Neuronal stem cell (in vitro differentiated cells): ENCODE measurements at places on chromosomes 3 and 15.

DNA sequence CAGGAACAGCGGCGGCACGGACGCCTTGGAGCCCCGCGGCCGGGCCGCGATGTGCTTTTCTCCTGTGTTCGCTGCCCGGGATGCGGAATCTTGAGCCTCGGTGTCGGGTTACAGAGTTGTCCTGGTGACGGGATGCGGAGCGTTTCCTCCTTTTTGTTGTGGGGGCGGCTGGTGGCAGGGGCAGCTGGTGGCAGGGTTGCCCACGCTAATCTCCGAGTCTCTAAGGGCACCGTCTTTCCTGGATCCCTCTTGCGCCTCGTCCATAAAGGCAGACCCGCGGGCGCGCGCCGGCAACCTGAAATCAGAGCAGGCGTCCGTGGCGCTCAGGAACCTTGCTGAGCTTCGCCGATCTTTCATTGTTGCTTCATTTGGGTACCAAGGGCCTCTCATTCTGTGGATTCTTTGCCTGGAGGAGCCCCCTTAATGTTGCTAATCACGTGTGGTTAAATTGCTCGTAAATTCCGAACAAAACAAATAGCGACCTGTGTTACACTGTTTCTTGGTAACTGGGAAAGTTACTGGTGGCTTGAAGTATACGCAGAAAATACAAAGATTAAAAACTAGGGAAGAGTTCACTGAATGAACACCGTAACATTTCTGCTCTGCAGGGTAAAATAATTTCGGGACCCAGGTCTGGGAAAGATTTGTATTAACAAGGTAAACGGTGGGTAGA is 844 bp upstream of the PFN2 start:
- no peak for DNase-seq

DNA sequence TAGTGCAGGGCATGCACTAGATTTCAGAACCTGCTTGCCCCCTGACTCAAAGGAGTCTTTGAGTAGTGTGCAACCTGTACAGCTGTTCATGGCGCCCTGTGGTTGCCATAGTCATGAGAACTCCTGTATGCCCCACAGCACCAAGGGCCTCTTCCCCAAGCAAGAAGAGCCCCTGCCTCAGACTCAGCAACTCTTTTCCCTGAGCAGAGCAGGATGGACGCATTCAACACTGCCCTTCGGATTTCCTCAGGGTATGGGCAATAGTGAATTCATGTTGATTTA is 89.7 kb upstream of the KLF13 start:
- no peak for DNase-seq

DNA sequence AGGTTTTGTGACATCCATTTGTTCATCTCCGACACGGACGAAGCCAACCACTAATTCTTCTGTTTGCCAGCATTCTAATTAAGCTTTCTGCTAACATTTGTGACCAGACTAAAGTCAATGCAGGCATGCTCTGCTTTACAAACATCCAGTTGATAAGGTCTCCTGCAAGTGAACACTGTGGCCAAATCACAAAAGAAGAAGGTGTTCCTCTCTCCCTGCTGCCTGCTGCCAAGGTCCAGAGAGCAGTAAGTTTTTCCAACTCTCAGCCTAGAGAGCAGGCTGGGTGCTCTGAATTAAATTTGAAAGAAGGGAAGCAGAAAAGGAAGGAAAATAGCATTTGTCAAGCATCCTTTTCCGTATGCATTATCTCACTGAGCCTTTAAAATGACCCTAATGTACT is 133.6 kb downstream of the ATP8B4 start:
- DNase-seq = no peak

- DNase-seq = no peak
Measured at GRCh38 chr3:169542331-169542751, 121.2 kb downstream of the MECOM start.

DNA sequence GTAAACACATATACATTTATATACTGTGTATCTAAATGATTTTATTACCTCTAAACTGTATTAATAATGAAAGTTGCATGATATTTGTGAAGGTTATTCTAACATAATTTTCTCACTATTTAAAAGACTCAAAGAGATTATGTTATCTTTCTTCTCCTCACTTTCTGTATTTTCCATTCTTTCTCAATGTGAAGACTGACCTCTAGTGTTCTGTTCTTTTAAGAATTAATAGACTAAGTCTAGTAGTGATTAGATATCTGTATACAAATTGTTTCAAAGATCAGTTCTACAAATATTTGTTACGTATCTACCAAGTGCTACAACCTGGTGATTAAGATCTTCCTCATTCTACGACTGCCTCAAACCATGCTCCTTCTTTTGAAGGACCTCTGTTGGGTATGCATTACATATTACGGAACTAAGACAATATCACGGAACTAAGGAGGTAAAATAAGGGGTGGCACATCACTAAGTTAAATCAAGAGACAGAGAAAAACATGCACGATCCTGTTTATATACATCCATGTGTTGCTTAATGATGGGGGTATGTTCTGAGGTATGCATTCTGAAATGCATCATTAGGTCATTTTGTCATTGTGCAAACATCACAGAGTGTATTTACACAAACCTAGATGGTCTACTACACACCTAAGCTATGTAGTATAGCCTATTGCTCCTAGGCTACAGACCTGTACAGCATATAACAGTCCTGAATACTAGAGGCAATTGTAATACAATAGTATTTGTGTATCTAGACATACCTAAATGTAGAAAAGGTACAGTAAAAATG is 161.5 kb upstream of the KBTBD8 start:
- no peak for DNase-seq

- DNase-seq = no peak
Measured at GRCh38 chr15:34714476-34715121, 40.2 kb downstream of the GJD2 start.

- DNase-seq = no peak
Measured at GRCh38 chr3:16836505-16837237, 48.1 kb upstream of the PLCL2 start.

GRCh38 chr3:46574243-46574646 is 8.1 kb upstream of the LRRC2 start:
- no peak for DNase-seq

GRCh38 chr15:97654481-97655076 is 305.9 kb upstream of the ARRDC4 start:
- no peak for DNase-seq

DNA sequence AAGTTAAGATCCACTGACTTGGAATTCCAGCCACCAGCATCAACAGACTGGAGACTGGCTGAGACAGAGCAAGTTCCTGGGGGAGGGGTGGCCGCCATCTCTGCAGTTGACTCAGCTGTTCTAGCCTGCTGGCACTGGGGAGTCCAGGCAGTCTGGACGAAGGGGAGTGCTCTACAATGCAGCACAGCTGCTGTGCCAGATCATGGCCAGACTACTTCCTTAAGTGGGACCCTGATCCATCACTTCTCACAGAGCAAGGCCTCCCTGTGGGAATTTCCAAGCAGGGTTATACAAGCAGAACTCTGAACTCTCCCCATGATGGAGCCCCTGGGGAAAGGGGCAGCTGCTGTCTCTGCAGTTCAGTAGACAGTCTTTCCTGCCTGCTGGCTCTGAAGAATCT is 35.2 kb downstream of the PYGO1 start:
- DNase-seq = no peak

- no peak for DNase-seq
Measured at GRCh38 chr3:37957539-37957936, 33.0 kb upstream of the VILL start.

DNA sequence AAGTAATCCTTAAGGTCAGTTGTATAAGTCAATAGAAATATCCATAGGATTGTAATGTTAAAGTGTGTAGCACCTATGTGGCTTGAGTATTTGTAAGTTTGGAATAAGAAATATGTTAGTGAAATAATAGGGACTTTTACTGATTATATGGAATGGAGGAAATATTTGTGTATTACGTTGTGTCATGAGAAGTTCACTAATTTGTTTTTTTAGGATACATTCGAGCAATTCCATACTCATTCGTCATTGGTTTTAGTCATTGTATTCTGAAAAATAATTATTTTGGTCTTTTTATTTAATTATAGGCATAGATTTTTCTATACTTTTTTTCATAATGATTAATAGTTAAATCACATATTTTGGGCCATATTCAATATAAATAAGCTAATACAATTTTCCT is 21.0 kb downstream of the MBNL1 start:
- no peak for DNase-seq

DNA sequence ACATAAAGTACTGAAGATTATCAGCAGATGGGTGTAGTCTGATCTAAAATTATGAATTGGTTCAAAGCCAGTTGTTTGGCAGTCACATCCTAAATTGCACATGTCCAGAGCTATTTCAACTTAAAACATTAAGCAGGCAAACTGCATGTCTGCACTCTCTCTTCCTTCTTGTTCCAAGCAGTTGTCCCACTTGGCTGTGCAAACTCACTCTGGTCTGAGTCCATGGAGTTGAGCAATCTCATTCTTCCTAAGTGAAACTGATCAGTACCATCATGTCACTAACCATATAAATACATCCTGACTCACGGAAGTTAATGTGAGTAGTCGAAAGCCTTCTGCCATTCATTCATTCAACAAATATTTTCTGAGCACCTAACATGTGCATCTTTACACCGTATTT is 353.0 kb downstream of the ROBO1 start:
- DNase-seq = no peak

DNA sequence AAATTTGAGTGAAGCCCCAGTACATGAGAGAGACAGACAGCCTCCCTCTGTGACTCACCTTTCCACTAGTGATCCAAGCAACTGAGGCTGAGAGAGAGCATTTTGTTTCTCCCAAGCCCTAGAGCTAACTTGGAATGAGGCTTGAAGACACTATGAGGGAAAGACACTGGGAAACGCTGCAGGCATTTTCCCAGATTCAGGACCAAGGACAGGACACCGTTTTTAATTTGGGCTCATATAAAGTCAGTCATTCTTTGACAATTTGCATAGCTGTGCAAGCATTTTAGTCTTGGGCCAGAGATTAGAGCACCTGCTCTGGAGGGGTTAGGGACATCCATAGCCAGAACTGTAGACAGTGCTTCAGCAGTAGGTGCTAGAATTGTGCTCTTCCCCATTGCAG is 249.0 kb downstream of the AGBL1 start:
- no peak for DNase-seq

GRCh38 chr3:143294188-143294587 is 174.6 kb downstream of the CHST2 start:
- DNase-seq = no peak

GRCh38 chr3:120604382-120604781 is 8.2 kb downstream of the NDUFB4 start:
- no peak for DNase-seq

DNA sequence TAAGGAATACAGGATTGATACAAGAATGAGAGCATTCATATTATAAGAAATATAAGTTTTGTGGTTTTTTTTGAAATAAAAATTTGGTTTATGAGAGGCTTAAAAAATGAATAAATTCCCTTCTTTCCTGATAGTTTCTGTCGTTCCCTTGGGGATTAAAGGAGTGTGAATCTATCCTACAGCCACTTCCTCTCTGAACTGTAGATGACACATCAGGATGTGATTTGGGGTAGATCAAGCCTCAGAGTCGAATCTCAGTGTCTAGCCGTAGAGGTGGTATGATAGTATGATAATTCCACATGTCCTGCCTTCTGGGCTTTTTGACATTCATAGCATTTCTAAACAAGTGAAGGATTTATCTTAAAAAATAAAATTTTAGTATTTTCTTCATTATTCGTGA is 343.1 kb downstream of the LPP start:
- no peak for DNase-seq

- DNase-seq = no peak
Measured at GRCh38 chr3:165645191-165645590, 192.0 kb downstream of the BCHE start.

DNA sequence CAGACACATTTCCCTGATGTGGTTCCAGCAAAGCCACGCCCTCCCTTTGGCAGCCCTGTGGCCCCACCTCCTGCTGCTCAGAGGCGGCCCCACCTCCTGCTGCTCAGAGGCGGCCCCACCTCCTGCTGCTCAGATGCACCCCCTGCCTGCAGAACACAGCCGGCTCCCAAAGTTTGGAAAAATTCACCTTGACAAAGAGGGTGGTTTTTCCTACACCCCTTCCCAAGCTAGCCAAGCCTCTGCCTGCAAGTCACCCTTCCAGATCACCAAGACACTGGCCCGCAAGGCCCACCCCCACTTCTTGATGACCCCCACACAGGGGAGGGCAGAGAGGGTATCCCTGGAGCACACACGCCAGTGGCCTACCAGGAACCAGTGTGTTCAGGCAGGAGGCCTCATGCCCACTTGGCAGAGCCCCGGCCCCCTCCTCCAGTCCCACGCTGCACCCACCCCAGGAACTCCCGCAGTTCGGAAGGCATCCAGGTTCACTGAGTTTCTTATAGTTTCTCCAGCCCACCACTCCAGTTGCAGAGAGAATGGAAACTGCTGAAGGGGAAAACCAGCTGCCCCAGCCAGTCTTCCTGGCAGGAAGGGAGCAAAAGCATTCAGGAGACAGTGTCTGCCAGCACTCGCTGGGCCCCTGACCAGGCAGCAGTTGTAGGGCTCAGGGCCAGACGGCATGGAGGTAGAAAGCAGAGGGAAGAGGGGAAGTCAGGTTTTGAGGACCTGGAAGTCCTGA is 2.3 kb upstream of the HAPLN3 start:
- DNase-seq = no peak

DNA sequence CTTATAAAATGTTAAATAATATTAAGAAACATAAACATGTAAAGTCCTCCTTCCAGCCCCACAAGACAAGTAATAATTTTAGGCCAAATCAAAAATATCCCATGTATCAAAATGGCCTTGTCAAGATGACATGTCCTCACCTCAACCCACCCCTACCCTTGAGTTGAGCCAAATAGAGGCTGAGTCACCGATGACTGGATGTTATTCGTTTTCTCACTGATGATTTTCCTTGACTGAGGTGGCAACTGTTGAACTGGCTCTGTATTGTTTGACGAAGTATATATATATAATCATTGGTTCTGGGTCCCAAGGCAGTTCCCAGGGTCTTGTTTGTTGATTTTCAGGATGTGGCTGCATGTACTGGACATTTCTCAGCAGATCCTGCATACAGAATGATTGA is 75.3 kb downstream of the TMEM108 start:
- DNase-seq = no peak

- DNase-seq = no peak
Measured at GRCh38 chr3:171781711-171782127, 28.6 kb downstream of the PLD1 start.

- no peak for DNase-seq
Measured at GRCh38 chr3:13287833-13288232, 132.3 kb downstream of the NUP210 start.

GRCh38 chr15:101025501-101025885 is 106.3 kb downstream of the LRRK1 start:
- DNase-seq = no peak

DNA sequence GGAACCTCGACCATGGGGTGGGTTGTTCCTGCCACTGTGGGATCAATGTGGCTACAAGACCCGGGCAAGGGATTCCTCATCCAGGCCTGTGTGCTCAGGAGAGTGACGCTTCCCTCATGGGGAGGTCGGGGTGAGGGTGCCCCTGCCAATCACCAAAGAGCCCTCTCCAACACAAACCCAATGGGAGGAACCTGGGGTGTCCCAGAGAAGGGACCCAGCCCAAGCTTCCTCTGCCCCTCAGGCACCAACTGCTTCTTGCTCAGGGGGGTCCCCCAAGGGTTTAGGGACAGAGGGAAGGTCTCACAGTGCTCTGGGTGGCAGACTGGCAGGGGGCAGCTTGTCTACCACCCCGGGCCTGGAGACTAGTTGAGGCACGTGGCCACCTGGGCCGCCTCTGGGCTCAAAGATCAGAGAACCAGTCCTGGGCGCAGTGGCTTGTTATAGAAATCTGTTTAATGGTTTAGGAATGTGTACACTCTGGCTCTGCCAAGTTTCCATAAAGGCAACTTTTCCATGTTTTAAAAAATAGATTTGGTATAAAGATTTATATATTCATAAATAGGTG is 26.6 kb downstream of the GP9 start:
- no peak for DNase-seq
